GOT3 (cell line): ENCODE measurements at places on chromosomes 2 and 18.

- no peak for DNase-seq
Observed at GRCh38 chr2:150762571-150762970, 275.1 kb upstream of the RND3 start.

DNA sequence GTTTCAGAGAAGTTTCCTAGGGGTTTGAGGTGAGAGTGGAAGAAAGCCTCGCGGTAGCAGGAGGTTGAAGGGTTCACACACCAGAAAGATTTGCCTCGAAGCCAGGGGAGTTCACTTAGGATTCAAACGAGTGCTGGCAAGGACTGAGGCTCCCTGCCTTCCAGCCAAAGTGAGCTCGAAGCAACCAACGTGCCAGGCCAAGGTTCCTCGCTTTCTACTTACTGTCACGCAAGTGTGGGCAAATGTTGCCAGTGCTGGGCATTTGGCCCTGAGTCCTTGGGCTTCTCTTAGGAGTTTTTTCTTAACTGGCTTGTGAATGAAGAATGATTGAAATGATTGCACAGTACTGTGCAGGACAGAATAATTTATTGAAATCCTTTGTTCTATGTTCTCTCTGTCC is 53.6 kb downstream of the TMEM178A start:
- DNase-seq: no peak

GRCh38 chr2:2324119-2324518 is 7.0 kb downstream of the MYT1L start:
- no peak for DNase-seq

DNA sequence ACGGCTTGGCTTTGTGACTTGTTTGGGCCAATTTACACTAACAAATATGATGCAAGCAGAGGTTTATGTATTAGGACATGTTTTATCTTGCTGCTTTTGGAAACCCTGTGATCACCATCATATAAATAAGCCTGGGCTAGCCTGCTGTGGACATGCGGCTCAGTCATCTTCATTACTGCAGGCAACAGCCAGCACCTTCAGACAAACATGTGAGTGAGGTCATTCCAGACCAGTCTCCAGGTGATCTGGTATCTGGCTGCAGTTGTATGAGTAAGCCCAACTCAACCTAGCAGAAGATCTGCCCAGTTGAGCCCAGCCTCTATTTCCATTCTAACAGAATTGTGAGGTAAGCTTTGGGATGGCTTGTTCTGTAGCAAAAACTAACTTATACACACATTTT is 254.6 kb upstream of the ATP5MC3 start:
- no peak for DNase-seq

DNA sequence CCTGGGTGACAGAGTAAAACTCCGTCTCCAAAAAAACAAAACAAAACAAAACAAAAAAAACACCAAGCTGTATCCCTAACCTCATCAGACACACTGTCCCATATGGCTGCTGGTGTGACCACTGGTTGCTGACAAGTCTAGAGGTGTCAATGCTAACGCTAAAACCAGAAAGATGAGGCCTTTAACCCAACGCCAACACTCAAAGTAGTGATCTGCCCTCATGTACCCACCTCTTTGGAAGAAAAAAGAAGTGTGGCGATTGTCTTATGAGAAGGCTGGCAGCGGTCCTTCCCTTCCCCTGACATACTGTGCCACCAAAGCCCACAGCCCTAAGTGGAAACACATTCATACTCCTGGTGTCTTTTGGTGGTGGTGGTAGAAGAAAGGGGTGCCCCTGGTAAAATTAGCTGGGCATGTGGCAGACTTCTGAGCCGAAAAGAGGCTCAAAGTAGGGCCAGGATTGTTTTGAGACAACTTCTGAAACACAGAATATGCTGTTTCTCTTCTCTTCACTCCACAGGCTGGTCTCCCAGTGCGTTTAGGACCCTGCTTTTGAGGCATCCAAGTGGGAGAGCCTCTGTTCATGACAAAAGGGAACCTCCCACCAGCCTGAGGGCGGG is 9.8 kb downstream of the SERTAD2 start:
- no peak for DNase-seq

DNA sequence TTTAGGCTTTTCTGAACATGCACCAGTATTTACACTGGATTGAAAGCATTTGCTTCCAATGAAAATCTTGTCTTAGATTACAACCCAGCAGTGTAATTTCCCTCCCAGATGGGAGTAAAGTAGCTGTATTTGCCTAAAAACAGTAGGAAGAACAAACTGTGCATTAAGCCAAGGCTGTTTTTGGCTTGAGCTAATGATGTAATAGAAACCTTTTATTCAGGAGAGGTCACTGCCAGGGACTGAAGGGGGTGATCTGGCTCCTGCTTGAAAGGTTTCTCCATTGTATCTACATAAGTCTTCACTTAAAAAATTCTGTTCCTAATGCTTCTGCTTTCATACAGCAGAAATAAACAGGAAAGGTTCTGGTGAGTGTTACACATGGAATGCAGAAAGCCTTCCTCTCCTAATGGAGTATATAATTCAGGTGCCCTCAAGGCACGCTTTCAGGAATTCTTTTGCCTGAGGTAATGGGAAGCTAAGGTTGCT is 74.4 kb downstream of the MEIS1 start:
- DNase-seq: no peak

DNA sequence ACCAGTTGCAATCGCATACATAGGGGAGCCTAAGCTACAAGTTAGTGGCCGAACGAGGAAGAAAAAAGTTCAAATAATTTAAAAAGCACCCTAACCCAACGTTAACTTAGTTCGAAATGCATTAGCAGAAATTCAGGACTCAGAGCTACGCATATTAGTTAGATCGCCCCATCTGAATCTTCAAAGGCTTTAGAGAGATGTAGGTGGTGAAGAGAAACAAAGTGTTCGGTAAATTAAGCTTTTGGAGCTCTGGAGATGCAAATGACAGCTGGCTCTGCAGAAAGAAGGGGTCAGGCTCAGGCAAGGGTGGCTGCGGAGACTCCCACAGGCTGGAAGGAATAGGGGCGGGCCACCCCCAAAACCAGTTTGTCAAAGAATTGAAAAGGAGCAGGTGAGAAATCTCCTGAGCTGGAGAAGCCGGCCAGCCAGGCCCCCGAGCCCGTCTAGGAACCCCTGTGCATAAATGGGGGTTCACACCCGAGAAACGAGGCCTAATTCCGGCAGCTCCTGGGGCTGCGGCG is 621 bp downstream of the TXNL1 start:
- no peak for DNase-seq
